ENCODE measurements at places on chromosomes 12 and 14. TPM values are rescaled to one million over a fixed set of nuclear protein-coding genes. Genes with fewer than 3 reads are reported as not detected.

The JPH4 gene
- total RNA-seq: not detected

The HCAR3 gene
- not detected for total RNA-seq

The PLEK2 gene
- 10.4 TPM for total RNA-seq

The CLEC2A gene
- not detected for total RNA-seq

The SLC16A7 gene
- 12.4 TPM for total RNA-seq

The MCRS1 gene
- total RNA-seq: 79.0 TPM

The SMCO2 gene
- 0.13 TPM for total RNA-seq

The CYP46A1 gene
- total RNA-seq: under 0.01 TPM

GRCh38 chr14:86505808-86506207 lies 975.9 kb downstream of the FLRT2 start:
- no peak for DNase-seq

- DNase-seq: no peak
Measured at GRCh38 chr12:99600388-99600787, 47.2 kb upstream of the GARIN6 start.

GRCh38 chr12:37565112-37565511 lies 751.5 kb upstream of the ALG10B start:
- DNase-seq: no peak

- no peak for DNase-seq
Measured at GRCh38 chr12:103855036-103855712, 14.1 kb upstream of the NT5DC3 start.

GRCh38 chr12:129903956-129904829 lies at the start of gene TMEM132D:
TSS of gene TMEM132D (minus strand) at chr12:129904025.
- DNase-seq: no peak

- DNase-seq: no peak
Measured at GRCh38 chr14:100072783-100073346, 7.6 kb downstream of the EVL start.

- no peak for DNase-seq
Measured at GRCh38 chr12:10279937-10280336, 27.7 kb upstream of the KLRD1 start.

GRCh38 chr12:23350808-23351207 lies 598.7 kb downstream of the SOX5 start:
- no peak for DNase-seq

DNA sequence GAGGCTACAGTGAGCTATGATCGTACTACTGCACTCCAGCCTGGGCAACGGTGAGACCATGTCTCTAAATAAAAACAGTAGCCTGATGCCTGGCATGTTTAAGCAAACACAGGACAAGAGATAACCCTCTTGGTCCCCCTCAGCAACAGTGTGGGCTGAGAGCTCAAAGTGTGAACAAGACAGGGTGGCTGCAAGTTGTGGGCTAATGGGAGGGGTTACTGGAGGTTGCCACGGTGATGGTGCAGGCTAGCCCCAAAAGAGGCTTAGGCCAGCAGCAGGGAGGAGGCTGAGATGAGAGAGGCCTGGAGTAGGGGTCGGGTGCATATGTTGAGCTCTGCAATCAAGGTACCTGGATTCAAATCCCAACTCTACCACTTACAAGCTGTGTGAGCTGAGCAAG lies 3.4 kb upstream of the LGMN start:
- DNase-seq: no peak

DNA sequence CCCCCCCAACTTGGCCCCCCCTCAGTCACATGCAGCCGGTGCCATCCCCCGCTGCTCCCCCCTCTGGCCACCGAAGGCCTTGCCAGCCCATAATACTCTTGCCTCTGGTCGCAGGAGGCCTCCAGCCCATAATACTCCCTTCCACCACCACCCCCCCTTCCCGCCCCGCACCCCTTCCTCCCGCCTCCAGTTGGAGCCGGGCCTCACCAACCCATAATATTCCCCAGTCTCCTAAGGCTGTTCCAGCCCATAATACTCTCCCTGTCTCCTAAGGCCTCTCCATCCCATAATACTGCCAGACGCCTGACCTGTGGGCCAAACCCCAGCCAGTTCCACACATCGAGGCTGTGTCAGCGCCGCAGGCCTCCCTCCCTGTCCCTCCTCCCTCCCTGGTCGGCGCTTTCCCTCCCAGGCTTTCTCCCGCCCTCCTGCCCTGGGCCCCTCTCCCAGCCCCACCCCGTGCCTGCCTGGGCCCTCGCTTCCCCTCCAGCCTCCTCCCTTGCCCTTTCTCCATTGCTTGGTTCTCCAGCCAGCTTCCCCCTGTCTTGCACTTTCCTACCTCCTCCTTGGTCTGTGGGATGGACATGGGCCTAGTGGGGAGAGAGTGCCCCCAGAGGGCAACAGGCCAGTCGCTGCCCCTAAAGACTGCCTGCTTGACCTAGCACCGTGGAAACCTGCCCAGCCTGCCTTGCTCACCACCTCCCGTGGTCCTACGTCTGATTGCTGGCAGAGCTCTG lies 6.8 kb upstream of the CHD4 start:
- DNase-seq: peak; percentile 74

DNA sequence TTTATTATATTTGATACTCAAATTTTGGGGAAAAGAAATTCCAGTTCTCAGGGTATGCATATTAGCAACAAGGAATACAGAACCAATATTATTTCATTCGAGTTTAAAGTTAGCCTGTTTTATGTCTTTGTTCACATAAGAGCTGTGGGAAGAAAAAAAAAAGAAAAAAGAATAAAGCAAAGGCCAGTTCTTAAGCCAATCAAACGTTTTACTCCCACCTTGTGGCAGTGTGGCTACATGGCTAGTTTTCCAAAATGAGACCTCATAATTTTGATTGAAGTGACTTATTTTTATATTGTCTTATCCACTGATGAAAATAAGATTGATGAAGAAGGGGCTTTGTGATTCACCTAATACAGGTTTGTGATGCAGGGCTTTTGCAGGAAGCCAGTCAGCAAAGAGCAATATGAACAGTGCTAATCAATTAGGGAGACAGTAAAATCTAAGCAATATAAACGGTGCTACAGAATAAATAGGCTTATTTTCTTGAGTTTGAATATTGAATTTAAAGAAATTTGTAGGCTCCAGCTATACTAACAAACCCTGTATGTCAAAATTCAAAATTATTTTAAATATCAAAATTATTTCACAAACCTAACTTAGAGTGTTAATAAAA lies 624.1 kb upstream of the FOXG1 start:
- DNase-seq: no peak

GRCh38 chr12:3879846-3880245 lies 6.6 kb upstream of the PARP11 start:
- DNase-seq: no peak

GRCh38 chr12:123238961-123239360 lies 5.7 kb downstream of the MTRFR start:
- DNase-seq: no peak

DNA sequence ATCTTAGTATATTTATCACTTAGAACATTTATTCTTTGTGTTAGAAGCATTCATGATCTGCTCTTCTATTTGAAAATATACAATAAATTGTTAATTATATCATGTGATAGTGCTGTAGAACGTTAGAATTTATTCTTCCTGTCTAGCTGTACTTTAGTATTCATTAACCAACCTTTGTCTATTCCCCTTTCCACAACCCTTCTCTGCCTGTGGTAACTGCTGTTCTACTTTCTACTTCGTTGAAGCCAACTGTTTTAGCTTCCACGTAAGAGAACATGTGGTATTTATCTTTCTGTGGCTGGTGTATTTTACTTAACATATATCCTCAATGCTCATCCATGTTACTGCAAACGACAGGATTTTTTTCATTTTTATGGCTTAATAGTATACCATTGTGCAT lies 18.1 kb downstream of the TBC1D15 start:
- DNase-seq: no peak

- peak; percentile 33 for DNase-seq
Measured at GRCh38 chr14:95460647-95461478, 55.6 kb downstream of the SYNE3 start.

- DNase-seq: no peak
Measured at GRCh38 chr12:905261-906031, 44.0 kb downstream of the RAD52 start.

- DNase-seq: no peak
Measured at GRCh38 chr12:78328524-78328923, 497.8 kb downstream of the NAV3 start.

GRCh38 chr14:95421741-95422140 lies 94.7 kb downstream of the SYNE3 start:
- DNase-seq: no peak

GRCh38 chr12:19139615-19140194 lies 10.2 kb downstream of the PLEKHA5 start:
- no peak for DNase-seq

DNA sequence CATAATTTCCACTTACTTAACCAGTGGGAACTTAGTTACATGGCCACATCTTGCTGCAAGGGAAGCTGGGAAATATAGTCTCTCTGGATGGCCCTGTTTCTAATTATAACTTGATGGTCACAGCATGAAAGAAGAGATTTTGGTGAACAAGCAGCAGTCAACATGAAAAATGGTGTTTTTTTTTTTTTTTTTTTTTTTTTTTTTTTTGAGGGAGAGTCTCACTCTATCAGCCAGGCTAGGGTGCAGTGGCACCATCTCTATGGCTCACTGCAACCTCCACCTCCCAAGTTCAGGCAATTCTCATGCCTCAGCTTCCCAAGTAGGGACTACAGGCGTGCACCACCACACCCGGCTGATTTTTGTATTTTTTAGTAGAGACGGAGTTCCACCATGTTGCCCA lies 10.8 kb downstream of the SRGAP1 start:
- DNase-seq: no peak
